ENCODE measurements at places on chromosomes 3 and 15. TPM values are rescaled to one million over a fixed set of nuclear protein-coding genes. Genes with fewer than 3 reads are reported as not detected.

Gene GOLGA8T
- 0.15 TPM for total RNA-seq

Gene ACKR4
- not detected for total RNA-seq

Gene HIGD2B
- total RNA-seq: 0.17 TPM

Gene ZNF662
- total RNA-seq: 0.91 TPM

Gene LRRC34
- total RNA-seq: 4.2 TPM

Gene LRRN1
- 0.97 TPM for total RNA-seq

Gene HRG
- not detected for total RNA-seq

Gene CCR4
- total RNA-seq: 41.6 TPM

Gene CHRM5
- total RNA-seq: not detected

Gene SKOR1
- 0.06 TPM for total RNA-seq

Gene KCNH8
- not detected for total RNA-seq

Gene HHATL
- total RNA-seq: not detected

Gene ANKRD34C
- not detected for total RNA-seq

Gene CLDN18
- not detected for total RNA-seq

Gene COLQ
- 0.84 TPM for total RNA-seq

Gene TRIM59
- 33.0 TPM for total RNA-seq

Gene TMEM212
- not detected for total RNA-seq

Data from activated CD8-positive, alpha-beta memory T cell treated with anti-CD3 and anti-CD28 coated beads for 36 hours (primary cell).